Fibroblast of skin of scalp (primary cell): ENCODE measurements at places on chromosomes 11 and 22.
A peak's percentile ranks its signal among the peaks of the same experiment; 100 is the strongest.

- no peak for DNase-seq
Observed at GRCh38 chr11:111502611-111503010, 9.6 kb downstream of the BTG4 start.

- DNase-seq: peak; percentile 67
Observed at GRCh38 chr22:38696606-38697424, 3.9 kb downstream of the JOSD1 start.

GRCh38 chr11:96146765-96147164 lies 196.2 kb downstream of the MAML2 start:
- DNase-seq: no peak

- no peak for DNase-seq
Observed at GRCh38 chr11:128564642-128565245, 22.6 kb downstream of the ETS1 start.

GRCh38 chr22:49062802-49063544 lies 764.7 kb downstream of the BRD1 start:
- no peak for DNase-seq

DNA sequence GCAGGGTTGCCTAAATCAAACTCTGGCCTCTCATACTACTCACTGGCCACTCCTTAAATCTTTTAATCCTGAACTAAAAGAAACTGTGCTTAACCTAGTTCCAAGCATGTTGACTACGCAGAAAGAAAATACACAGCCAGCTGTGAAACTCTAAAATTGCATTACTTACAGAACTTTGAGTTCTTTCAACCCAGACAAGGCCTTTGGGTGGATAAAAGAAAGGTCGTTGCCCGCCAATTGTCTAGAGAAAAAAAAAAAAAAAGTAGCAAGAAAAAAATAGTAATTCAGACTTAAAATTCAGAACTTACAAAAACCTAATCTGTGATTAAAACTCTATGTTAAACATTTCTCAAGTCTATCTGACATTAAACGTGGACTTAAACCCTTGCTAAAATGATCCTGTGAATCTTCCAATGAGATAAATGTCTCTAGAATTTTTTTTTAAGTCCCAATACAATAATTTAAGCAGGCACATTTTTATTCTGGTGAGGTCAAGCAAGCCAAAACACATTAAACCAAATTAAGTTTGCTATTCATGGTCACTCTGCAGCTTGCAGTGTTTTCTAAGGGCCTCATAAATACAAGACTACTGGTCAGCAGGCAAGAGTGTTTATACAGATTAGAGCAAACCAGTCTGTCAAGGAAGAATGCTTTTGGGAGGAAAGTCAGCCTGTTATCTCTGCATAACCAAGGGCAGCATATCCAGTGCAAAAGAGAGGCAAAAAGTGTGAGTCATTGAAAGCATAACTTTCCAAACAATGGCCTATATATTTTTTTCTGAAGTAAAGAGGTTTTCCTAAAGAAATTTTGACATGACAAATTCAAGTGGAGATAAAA lies 29.5 kb upstream of the CCDC34 start:
- peak; percentile 74 for DNase-seq

GRCh38 chr11:111253131-111253530 lies 7.6 kb downstream of the POU2AF2 start:
- DNase-seq: no peak

- no peak for DNase-seq
Observed at GRCh38 chr11:134398644-134399292, 13.3 kb downstream of the B3GAT1 start.

- peak; percentile 88 for DNase-seq
Observed at GRCh38 chr11:130827451-130828377, 88.6 kb downstream of the SNX19 start.

DNA sequence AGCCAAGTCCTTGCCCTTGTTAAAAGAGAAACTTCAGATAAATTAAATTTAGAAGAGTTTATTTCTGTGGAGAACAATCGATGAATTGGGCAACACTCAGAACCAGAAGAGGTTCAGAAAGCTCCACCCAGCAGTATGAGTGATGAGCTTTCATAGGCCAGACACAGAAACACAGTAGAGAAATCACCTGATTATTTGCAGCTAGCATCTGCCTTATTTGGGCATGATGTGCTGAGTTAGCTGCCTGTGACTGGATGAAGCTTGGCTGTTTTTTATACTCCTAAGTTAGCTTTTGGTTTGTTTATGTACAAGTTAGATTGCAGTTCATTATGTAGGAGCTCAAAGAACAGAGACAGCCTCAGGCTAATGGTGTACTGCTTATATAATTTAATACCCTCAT lies 269.5 kb upstream of the SESN3 start:
- DNase-seq: no peak

- DNase-seq: no peak
Observed at GRCh38 chr11:57476757-57477506, 16.6 kb downstream of the RTN4RL2 start.

DNA sequence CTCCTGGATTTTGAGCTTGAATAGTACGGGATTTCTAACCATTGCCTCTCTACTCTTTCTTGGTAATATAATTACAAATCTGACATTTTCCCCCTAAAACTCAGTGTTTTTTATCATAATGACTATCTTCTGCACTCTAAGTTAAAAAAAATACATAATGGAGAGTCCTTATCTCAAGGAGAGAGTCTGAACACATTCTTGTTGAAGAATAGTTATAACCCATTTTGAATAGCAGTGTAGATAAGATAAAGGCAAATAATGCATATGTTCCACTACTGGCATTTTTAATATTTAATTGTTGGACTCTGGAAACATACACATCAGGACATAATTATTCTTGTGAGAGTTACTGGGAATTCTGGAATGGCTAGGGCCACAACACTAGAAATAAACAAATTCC lies 456.5 kb upstream of the ANO5 start:
- no peak for DNase-seq

DNA sequence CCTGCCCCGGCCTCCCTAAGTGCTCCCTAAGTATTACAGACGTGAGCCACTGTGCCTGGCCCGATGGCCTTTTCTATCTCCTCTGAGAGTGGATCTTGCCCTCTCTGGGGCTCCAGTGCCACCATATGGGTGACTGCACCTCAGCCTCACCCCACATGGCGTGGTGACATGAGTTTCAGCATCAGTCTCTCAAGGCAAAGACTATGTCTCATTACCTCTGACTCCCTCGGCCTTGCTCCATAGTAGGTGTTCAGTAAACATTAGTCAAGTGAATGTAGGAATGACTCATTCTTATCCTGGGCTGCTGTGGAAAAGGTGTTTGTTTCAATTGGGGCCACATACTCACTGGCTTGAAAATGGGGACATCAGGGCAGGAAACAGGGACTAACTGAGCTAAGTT lies 168.8 kb downstream of the GRIK4 start:
- DNase-seq: no peak

DNA sequence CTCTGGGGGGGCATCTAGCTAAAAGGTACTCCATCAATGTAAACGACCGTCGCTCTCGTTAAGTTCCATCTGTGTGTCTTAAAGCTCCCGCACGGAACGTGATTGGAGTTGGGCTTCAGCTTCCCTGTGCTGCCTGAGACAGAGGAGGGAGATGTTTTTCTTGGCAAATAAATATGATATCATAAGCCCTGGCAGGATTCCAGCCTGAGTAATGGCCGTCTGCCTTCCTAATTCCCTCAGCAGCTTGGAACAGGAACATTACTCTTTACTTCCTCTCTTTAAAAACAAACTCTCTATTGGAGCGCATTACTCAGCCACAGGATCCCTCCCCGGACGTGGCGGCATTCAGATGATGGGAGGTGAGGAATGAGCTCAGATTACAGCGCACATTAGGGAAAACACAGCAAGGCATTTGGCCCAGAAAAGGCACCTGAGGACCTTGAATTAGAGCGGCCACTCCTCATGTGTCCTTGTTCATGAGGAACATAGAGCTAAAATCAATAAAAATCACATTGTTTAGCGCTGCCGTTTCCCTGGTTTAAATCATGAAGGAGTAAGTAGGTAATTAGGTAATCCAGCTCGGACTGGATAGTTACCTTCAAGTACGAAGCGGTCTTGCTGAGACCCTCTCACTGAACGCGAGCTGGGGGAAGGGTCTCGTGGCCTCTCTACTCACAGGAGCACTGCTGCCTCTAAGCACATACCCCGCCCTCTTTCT lies 230.4 kb downstream of the ST3GAL4 start:
- peak; percentile 98 for DNase-seq

GRCh38 chr11:15621565-15621964 lies 506.8 kb downstream of the INSC start:
- no peak for DNase-seq
